ENCODE measurements at places on chromosomes 11 and 22. TPM values are rescaled to one million over a fixed set of nuclear protein-coding genes. Genes with fewer than 3 reads are reported as not detected.
A peak's percentile ranks its signal among the peaks of the same experiment; 100 is the strongest.

LRRC32 gene
- 25.5 TPM for total RNA-seq

PKDREJ gene
- total RNA-seq = not detected

BEST1 gene
- 3.5 TPM for total RNA-seq

ASCL2 gene
- total RNA-seq = 5.6 TPM

PPARA gene
- total RNA-seq = 31.0 TPM

MYEOV gene
- total RNA-seq = not detected

RAB36 gene
- 2.7 TPM for total RNA-seq

RIMBP3C gene
- 0.30 TPM for total RNA-seq

GRCh38 chr11:20154381-20154780 is 5.9 kb downstream of the DBX1 start:
- no peak for DNase-seq

- no peak for DNase-seq
These were observed 43.0 kb upstream of the TOP3B start for GRCh38 chr22:22025320-22026156.

GRCh38 chr22:42142771-42143461 is 12.3 kb upstream of the CYP2D6 start:
- no peak for DNase-seq

GRCh38 chr11:89275966-89276365 is 98.3 kb downstream of the TYR start:
- DNase-seq = no peak

DNA sequence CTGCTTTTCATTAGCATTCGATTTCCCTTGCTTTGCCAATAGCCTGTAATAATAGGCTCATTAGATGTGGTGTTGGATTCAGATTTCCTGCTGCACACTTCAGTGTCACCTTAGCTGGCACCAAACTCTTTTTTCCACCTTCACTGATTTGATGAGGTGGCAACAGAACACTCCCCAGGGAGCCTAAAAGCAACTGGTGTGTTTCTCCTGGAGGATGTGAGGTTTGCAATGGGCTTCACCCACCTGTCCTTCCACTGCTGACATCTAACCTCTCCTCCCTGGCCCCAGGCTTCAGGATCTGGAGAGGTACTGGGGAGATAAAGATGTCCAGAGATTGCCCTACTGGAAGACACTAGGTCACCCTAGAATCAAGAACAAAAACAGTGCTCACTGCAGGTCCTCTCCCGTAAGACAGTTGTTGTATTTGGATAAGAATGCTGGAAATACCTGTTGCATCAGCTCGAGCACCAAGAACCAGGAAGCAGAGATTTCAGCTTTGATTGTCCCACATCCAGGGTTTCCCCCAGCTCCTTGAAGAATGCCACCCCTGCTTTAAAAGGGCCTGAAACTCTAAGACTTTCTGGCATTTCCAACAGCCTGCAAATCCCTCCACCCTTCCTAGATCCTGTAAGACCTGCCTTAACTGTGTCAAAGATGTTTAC is 96.9 kb downstream of the SLC1A2 start:
- no peak for DNase-seq

DNA sequence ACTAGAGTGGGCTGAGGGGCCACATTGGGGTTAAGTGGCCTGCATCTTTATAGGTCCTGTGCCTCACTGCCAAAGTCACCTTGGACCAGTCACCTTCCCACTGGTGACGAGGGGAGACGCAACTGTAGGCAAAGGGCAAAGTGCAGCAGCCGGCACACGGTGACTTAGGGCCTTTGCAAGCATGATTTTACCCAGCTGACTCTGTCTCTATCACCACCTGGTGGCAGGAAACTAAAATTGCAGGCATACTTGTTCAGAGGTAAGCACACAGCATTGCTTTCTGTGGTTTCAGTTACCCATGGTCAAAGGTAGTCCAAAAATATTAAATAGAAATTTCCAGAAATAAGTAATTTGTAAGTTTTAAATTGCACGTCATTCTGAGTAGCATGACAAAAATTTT is 1164.4 kb downstream of the BRD1 start:
- no peak for DNase-seq

- DNase-seq = no peak
These were observed 539.2 kb downstream of the MIAT start for GRCh38 chr22:27196606-27197005.

DNA sequence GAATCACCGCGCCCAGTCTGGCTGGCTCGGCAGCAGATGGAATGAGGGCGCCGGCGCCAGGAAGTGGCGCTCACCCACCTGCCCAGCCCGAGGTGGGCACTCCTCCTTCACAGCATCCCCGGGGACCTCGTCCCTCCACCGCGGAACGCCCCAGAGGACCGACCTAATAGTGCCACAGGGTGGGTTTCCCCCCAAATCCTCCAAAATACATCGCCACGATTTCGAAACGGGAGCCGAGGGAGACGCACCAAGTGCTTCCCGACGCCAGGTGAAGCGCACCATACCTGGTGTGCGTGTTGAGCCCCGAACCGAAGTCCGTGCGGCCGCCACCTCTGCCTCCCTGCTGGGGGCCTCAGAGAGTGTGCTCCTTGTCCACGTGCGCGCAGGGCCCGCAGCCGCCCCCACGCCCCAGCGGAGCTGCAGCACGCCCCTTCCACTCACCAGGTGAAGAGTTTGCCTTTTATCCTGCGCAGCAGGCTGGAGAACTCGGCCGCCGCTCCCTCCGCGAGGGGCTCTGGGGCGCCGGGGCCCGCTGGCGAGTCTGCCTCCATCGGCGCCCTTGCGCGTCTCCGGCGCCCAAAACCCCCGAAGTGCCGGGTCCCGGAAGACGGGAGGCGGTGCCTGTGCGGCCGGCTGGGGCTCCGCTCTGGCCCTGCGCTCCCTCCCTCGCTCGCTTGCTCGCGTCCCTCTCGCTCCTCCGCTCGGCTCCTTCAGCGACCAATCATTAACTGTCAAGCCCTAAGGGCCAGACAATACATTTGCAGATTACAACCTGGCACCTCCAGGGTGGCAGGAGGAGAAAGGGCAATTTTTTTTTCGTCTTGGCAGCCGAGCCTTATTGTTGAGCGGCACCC is at the start of gene SLC35F2:
Gene SLC35F2, minus strand, starts transcription at position 571 of the 854 bp plus-strand sequence. Its CDS starts 20 bp downstream, at position 551.
- peak; percentile 75 for DNase-seq

DNA sequence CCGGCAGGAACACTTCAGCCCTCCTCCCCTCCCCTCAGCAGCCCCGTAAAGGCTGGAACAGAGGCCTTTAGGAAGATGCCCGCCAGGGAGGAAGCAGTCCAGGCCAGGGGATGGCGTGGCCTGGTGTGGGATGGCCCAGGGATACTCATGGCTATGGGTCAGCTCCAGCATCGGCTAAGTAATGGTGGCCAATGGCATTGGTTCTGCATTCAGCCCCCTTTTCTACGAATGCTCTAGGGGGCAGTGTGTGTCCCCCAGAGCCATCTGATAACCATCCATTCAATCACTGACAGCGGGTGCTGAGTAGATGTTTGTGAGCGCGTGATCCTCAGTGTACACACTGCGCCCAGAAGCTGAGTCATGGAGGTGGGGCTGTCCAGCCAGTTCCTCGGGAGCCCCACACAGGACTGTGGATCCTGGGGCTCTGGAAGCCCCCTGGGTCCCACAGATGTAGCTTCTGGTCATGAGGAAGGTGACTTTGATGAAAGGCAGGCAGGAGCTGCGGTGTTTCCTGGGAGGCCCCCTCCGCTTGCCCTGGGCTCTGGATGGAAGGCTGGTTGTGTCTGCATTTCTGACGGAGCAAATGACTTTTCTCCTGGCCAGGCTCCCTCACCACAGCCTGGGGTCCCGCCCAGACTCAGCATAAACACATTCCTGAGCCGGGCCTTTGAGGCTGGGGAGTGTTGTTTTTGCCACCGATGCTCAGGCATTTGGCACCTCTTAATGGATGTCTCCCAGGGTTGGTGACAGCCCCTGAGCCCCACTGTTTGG is 46.5 kb downstream of the FBLN1 start:
- DNase-seq = peak; percentile 82

DNA sequence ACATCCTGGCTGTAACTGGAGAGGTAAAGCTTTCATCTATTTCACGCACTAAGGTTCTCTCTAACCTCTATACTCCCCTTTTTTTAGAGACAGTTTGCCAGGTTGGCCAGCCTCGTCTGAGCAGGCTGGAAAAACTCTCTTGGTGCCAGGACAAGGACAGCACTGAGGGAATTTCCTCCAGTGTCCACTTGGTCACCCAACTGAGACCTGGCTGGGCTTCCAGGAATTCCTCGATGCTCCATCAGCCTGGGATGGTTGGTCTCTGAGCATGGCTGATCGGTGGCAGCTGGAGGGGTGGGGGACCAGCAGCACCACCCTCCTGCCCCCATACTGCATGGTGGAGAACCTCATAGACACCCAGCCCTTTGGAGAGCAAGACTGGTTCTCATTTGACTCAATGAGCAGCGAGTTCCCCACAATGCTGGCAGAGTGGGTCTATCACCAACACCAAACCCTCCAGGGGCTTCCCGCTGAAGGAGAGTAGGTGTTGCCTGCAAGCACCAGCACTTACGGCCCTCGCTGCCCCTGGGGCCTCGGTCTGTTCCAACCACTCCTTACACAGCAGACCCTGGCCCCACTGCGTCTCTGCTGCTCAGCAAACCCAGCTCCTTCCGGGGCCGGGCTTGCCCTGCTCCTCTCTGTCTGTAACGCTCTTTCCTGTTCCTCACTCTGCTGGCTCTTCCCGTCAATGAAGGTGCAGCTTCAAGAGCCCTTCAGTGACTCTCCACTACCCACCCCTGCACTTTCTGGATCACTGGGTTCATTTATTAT is 122.2 kb downstream of the ST3GAL4 start:
- DNase-seq = no peak

DNA sequence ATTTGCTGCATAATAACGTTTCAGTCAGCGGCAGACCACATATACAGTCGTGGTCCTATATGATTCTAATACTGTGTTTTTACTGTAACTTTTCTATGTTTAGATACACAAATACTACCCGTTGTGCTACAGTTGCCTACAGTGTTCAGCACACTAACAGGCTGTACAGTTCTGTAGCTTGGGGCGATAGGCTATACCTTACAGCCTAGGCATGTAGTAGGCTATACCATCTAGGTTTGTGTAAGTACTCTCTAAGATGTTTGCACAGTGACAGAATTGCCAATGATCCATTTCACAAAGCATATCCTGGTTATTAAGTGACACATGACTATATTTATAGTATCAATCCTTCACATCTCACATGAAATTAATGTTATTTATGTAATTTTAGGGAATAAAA is 78.2 kb downstream of the YAP1 start:
- DNase-seq = no peak

- no peak for DNase-seq
These were observed 1.1 kb downstream of the KCNQ1 start for GRCh38 chr11:2445746-2446551.

GRCh38 chr11:10936626-10937384 is 79.0 kb upstream of the ZBED5 start:
- no peak for DNase-seq

DNA sequence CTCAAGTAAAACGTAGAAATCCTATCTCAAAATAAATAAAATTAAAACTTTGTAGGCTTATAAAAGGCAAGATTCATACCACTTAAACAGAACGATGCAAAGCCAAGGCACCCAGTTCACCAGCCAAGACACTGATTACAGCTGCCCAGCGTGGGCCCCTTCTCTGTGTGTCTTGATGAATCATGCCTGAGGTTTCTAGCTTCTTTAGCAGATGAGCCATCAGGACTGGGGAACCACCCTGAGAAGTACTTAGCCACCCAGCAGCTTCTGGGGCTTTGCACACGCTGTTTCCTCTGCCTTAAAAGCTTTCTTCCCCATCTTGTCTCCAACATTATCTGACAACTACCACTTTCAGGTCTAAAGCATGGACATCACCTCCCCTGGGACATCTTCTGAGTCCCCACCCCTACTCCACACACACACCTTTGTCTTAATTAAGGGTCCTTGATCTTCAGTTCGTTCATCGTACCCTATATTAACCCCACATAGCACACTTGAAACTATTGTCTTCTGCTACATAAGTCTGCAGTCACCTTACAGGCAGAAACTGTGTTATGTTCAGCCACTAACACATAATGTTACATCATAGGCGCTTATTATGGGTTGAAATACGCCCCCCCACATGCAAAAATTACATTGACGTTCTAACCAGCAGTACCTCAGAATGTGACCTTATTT is 8.7 kb upstream of the LAYN start:
- DNase-seq = peak; percentile 80

- DNase-seq = no peak
These were observed at the start of gene HBD for GRCh38 chr11:5234381-5234834. HBD (minus strand) TSS chr11:5234483; CDS start chr11:5234433, 50 bp downstream.

- no peak for DNase-seq
These were observed 513.6 kb downstream of the METTL15 start for GRCh38 chr11:28621753-28622152.

DNA sequence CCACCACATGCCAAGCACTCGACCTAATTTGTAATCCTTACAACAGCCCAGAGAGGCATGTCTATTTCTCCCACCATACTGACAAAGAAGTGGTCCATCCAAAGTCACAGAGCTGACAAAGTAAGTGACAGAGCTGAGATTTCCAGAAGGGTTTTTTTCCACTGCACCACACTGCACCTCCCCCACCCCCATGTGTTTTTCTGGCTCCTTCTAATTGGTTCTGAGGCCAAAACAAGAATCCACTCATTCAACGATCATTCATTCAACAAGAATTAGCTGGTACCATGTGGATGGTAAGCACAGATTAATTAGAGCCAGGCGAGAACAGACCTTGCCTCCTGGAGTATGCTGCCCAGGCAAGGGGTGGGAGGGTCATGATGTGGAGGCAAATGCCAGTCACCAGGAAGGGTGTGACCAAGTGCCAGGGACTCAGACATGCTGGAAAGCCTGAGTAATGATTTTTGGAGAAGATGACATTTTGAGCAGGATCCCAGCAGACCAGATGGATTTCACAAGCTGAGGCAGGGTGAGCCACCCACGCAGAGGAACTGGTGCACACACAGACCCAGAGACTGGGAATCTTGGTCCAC is 14.9 kb upstream of the PRG2 start:
- DNase-seq = no peak

DNA sequence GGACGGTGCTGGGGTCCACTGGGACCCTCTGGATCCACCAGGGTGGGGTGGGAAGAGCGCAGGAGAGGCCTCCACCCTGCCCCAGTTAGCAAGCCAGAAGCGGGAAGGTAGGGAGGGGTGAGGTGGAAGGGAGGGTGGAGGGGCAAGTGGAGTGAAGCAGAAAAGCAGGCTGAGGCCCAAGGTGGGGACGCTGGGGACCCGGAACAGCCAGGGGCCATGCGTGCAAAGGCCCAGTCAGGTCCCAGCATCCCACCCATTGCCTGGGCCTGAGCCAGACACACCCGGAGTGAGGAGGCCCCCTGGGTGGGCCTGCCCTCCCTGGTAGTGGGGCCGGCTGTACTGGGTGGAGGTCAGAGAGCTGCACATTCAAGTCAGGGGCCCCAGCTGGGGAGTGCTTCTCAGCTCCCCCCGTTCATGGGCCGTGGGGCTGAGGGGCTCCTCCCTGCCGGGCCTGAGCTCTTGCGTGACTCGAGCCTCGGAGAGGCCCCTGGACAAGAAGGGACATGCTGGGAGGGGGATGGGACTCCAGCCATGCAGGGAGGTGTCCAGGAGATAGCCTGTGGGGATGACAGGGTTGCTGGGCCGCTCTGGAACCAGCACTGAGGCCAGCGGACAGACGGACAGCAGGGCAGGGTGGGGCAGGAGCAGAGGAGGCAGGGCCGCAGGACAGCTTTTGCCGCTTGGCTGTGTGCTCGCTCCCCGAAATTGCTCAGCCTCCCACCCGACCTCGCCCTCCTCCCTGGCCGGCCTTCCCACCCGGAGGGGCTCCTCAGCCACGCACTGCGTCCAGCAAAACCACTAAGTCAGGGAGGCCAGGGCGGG is 7.7 kb downstream of the TNNT3 start:
- peak; percentile 72 for DNase-seq
